ENCODE measurements at places on chromosomes 3 and 15.

DNA sequence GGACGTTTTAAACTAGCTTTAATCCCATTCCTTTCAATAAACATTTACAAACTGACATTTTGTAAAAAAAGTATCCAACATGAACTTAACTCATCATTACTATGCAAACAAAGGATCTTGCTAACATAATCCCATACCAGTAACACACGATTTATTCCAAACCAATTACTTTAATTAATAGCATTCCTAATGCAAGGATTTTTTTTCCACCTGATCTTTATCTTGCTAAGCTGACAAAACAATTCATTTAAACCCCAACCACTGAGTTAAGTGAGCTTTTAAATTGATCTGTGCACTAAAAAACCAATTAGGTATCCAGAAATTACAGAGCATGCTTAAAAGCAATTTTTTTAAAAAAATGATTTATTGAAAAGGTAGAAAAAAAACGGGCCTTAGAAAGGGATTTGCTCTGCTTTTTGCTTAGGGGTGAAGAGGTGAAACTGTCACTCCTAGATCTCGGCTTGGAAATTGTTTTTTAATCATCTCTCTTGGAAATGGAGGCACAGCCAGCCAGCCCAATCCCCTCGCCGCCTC lies 1.2 kb downstream of the SH3BP5 start:
- DNase-seq = no peak

- DNase-seq = no peak
These were observed 162.0 kb upstream of the STT3B start for GRCh38 chr3:31370681-31371080.

DNA sequence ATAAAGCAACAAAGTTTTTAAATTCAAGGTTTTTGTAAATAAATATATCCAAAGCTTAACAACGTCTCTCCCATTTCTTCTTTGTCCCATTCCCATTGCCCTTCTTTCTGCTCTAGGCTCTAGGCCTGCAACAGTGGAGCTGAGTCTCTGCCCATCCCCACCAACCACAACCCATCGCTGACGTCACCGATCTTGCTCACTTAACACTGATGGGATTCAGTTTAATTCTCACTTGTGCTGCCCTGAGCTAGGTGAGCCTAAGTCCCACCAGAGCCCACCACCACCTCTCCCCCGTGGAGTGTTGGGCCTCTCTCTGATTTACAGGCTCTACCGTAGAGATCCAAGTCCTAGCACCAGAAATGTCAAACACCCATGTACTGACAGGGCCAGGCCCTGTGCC lies 61.3 kb upstream of the RAB6B start:
- DNase-seq = no peak

DNA sequence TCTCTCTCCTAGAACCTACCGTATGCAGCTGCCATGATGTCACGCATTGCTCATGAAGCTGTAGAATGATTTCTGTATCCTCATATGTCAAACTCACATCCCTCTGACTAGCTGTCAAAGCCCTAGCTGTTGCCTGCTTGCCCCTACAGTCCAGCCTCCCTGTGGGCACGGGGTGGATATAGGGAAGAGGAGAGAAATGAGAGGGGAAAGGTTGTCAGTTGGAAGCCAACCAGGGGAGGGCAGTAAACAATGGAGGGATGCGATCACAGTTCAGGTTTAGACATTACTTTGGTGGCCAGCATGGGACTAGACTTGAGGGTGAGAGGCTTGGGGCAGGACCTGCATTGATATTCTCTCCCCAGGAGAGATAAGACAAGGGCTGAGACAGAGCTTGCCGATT lies 1.7 kb upstream of the HDGFL3 start:
- DNase-seq = no peak

DNA sequence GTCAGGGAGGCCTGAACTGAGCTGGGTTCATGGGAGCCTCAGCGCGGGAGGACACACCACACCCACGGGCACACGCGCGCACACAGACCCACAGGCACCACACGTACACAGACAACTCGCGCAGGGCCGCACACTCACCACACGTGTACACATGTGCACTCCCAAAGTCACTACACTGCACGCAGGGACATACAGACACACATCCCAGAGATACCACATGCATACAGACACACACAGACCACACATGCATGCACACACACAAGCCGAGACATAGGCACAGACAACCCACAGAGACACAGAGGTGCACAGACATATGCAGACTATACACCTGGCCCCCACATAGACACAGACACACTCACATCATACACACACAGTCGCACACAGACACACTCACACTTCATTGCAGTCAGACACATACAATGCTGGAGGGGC lies 1.1 kb upstream of the MGLL start:
- no peak for DNase-seq

DNA sequence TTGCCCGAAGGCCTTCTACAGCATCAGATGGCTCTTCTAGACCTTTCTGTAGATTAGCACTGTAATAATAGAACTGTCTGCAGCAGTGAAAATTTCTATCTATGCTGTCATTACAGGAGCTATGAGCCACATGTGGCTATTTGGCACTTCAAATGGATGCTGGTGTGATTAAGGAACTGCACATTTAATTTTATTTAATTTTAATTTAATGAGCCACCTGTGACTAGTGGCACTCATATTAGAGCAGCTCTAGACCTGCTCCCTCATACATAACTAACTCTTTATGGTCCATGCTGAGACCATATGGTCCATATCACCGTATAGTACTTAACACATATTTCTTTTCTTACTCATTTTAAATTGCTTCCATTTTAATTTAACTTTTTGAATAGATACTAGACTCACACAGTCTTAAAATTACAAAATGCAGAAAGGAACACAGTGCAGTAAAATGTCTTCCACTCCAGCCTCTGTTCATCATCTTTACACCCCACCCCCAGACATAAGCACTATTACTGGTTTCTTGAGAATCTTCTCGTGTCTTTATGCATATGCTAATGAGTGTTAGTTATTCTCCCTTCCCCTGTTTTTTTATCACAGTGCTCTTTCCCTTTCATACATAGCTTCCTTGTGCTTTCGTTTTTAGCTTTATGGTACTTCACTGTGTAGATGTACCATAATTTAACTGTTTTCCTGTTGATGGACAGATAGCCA lies 9.6 kb downstream of the LSM3 start:
- no peak for DNase-seq

- DNase-seq = no peak
These were observed 218.4 kb upstream of the MLF1 start for GRCh38 chr3:158352551-158352950.

DNA sequence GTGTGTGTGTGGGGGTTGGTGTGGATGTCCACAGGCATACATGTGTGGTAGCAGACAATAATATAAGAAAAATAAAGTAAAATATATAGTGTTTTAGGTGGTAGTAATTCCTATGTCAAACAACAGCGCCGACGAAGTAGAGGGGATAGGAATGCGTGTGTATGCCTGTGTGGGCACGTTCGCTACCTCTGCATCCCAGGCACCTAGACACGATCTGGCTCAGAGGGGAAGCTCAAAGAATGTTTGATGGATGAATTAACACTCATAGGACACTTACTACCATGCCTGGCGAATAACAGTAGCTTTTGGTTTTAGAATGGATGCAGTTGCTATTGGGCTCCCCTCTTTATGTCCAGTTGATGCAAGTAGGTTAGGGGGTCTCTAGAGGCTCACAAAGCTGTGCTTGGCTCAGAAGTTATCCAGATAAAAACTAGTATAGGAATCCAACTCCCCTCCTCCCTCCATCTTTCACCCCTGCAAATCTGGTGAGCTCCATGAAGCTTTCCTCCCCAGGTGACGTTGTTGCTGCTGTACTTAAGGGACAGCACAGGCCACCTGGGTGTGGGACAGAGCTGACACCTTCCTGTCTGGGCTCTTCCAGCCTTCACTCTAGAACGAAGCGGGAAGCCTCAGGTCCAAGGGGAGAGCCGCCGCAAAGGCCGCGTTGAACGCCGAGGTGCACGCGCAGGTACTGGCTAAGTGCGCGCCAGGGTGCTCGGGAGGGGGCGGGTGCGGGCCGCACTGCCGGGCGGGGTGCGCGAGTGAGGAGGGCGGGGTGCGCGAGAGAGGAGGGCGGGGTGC lies 192.6 kb upstream of the LYSMD4 start:
- DNase-seq = peak; percentile 26

- DNase-seq = peak; percentile 22
These were observed 766 bp upstream of the EMC4 start for GRCh38 chr15:34223904-34224596.

All from hematopoietic multipotent progenitor cell (in vitro differentiated cells).